ENCODE measurements at places on chromosomes 7 and 10.

DNA sequence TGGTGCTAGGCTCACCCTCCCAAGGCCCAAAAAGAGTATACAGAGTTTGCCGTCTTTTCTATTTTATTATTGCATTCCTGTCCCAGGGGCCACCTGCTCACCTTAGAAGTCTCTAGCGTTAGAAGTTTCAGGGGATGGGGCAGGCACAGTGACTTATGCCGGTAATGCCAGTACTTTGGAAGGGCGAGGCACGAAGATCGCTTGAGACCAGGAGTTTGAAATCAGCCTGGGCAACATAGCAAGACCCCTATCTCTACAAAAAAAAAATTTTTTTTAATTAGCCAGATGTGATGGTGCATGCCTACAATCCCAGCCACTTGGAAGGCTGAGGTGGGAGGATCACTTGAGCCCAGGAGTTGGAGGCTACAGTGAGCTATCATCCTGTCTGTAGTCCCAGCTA, 30.3 kb upstream of the HSPB1 start:
- DNase-seq = no peak

GRCh38 chr7:157718303-157719007, 381.7 kb downstream of the DNAJB6 start:
- no peak for DNase-seq

DNA sequence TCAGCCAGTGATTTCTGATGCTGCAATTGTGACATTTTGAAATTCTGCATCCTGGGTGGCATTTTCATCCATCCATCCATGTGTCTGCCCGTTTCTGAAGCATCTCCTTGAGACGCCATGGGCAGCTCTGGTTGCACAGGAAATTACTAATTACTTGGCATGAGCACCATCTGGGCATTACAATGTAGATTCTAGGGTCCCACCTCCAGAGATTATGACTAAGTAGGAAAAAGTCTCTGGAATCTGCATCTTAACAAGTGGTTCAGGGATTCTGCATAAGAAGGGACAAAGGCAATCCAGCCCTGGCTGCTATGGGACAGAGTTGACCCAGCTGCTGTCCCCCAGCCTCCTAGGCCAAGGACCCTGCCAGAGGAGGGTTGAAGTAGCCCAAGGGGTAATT, 65.3 kb downstream of the CUZD1 start:
- no peak for DNase-seq

DNA sequence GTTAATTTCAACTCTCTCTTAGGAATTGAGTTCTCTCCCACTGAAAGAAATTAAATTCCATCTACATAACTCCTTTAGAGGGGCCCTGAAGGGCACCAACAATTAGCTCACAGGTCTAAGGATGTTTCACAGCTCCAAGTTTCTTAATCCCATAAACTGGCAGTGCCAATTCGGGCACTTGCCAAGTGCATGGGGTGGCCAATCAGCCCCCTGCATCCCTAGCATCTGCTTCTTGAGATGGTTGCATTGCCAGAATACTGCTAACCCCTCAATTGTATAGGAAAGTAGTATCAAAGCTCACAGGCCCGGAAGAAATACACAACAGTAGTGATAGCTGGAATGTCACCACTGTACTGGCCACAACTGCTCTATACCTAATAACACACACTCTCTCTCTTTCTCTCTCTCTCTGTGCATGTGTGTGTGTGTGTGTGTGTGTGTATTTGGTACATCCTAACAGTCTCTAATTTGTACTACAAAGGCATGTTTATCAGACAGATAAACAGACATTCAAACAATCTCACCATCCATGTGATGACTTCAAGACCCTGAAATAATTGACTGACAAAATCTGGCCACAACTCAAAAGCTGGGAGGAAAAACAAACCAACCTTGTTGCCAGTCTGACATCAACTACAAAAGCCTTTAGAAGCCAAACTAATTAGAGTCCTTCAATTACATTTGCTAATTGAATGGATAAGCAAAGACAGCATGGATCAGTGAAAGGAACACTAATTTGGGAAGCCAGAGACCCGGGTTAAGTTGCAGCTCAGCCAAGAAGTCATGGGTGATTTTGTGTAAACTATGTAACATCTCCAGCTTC, 27.8 kb downstream of the HIBADH start:
- no peak for DNase-seq

GRCh38 chr10:102757323-102757722, 13.6 kb downstream of the WBP1L start:
- no peak for DNase-seq

DNA sequence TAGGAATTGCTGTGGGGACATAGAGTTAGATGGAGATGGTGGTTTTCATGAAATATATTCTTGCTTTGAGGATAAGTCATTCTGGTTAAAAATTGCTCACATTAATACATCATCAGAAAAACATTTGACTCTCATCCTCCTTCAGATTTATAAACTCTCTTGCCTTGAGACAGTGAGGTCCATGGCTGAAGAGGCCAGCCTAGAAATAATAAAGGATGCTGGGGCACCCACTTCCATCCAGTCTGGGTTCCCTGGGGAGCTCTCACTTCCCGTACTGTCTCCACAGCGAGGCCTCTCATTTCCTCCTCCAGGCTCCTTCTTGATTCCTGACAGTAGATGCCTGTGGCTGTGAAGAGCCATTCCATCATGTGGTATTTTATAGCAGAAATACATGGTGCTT, 73.3 kb upstream of the PRKG1 start:
- no peak for DNase-seq

- DNase-seq = no peak
Observed at GRCh38 chr10:117163954-117164548, 26.0 kb upstream of the VAX1 start.

- DNase-seq = no peak
Observed at GRCh38 chr10:5732141-5732540, 47.5 kb downstream of the TASOR2 start.

DNA sequence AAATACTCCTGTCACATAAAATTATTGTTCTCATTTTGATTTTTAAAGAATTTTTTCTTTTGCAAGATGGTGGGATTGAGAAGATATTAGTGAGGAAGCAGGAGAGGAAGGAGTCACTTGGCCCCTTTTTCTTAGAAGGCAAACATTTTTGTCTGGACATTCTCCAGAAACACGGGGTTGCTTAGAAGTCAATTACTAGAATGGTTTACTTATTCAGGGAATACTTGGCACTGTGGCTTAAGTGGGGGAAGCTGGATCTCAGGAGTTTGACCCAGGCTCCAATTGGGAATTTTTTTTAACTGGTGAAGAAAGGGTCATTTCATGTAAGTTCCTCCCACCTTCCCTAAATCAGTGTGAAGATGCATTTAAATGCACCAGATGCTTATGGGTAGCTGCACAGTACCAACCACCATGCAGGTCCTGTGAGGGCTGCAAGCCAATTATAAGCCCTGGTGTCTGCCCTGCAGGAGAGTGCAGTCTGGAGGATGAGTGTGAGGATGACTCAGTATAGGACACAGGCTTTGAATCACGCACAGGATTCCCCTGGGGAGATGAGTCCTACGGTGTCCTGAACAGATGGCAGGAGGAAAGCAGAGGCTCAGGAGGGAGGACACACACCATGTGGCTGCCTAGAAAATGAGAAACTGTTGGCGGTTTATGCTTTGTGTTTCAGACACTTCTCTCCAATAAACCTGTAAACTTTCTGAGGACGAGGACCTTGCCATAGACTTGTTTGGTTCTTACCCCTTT, 299.1 kb downstream of the PLXNA4 start:
- DNase-seq = peak; percentile 89

DNA sequence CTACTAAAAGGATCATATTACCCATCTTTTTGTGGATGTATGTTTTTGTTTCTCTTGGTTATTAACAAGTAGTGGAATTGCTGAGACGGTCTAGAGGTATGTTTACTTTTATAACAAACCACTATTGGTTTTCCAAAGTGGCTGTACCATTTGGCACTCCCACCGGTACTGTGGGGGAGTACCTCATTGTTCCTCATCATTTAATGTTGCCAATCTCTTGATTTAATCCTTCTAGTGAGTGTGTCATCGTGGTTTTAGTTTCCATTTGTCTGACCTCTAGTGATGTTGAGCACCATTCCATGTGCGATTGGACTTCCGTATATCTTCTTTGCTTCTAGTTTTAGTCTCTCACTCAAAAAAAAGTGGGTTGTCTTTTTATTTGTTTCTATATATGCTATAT, 50.4 kb downstream of the RBM33 start:
- no peak for DNase-seq

DNA sequence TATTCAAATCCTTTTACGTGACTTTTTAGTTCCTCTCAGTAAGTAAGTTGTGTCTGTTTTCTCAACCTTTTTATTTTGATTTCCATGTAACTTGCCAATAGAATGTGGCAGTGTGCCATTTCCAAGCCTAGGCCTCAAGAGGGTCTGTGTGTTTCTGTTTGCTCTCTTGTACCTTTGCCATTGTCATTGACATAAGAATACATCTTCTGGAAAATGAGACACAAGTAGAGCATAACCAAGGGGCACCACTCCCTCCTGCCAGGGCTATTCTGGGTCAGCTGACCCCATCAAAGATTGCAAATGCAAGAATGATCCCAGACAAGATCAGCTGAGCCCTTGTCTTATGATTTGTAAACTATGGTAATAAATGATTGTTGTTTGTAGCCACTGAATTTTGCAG, 524.0 kb downstream of the IPMK start:
- DNase-seq = no peak

DNA sequence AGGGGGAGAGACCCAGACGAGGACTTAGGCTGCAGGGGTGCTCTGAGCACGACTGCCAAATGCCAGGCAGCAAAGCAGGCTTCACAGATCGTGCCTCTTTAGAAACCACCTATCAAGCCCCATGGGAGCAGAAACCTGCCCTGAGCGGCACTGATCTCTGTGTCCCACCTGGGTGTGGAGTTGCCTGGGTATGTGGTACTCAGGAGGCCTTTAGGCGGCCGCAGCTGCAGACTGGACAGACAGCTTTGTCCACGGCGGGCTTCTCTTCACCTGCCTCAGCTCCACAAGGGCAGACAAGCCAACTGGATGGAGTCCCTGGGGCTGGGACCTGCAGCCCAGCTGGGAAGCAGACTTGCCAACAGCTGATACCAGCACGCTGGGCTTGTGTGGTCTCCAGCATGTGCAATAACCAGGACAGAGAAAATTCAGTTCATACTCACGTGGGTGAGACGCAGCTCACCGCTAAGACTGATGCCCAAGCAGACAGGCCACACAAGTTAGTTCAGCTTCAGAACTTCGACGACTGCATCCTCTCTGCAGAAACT, 163.2 kb downstream of the EBF3 start:
- DNase-seq = no peak

DNA sequence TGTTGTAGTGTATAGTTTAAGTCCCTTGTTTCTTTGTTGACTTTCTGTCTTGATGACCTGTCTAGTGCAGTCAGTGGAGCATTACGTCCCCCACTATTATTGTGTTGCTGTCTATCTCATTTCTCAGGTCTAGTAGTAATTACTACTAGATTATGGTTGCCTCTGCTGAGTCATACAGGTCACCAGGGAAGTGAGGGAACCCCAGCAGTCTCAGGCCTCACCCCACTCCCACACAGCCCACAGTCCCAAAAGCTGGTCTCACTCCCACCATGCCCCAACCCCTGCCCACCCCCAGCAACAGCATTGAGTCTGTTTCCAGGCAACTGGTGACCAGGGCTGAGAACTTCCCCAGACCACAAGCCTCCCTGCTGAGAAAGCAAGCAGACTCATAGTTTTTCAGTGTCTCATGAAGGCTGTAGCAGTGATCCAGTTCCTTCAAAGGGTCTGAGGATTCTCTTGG, 88.0 kb downstream of the PLXDC2 start:
- no peak for DNase-seq

GRCh38 chr10:82402906-82403401, 528.0 kb downstream of the NRG3 start:
- no peak for DNase-seq

DNA sequence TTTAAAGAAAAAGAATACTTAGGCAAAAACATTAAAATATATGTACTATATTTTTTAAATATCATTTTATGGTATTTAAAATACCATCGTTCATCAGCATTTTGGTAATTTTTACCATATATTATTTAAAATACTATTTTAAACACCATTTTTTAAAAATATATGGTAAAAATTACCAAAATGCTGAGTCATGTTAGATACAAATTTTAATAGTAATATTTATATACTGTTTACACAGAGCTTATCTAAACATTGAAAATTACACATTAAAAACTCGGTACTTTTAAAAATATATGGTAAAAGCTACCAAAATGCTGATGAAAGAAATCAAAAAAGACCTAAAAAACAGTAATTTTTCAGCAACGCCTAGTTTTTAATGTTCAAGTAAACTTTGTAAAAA, 105.6 kb downstream of the TPK1 start:
- no peak for DNase-seq

GRCh38 chr7:121486590-121486989, 90.5 kb upstream of the FAM3C start:
- no peak for DNase-seq

GRCh38 chr10:106226142-106226541, 938.4 kb downstream of the SORCS1 start:
- no peak for DNase-seq

GRCh38 chr10:12073526-12073925, 4.8 kb downstream of the DHTKD1 start:
- no peak for DNase-seq

DNA sequence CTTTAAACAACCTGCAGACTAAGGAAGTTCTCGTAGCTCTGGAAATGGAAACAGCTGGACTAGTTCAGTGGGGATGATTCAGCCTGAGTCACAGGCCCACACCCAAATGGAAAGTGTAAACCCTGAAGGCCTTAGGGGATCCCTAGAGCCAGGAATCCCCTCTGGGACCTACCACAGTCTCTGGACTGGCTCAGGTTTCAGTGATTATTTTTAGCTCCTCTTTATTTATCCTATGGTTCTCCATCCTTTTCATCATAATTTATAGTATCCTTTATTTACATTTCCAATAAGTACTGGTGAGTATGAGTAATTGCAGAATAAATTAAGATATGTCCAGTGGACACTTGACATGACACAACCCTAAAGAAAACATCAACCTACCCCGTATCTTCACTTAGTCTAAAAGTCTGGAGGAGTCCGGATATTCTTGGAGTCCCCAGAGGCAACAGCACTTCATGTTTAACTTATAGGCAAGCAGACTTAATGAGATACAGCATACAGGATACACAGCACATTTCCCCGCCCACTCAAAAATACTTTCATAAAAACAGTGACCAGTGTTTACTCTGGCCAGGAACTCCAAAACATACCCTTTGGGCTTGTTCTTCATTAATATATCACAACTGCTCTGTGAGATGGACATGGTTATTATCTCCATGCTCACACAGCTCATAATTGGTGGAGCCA, 28.4 kb upstream of the SEMA3E start:
- DNase-seq = peak; percentile 18

DNA sequence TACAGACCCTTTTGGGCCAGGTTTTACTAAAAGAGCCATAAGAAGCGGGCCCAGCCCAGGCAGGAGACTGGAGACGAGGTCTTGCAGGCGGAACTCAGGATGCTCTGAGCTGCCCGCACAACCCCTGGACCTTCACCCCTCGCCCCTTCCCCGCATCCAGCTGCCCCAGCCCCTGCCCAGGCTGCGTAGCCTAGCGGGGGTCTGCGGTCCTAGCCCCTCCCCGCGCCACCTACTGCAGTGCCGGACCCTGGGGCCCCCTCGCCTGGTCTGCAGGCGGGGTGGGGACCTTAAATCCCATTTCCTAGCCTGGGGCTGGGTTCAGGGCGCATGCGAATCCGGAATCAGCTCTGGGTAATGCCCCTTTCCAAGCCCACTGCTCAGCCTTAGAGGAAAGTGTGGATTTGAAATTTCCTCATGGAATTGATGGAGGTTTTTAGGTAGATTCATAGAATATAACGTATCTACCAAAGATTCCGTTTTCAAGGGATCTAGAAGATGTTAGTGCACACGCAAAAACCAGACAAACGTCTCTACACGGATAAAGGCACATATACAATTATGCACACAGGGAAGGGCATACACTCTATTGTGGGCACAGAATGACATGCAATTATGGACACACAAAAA, 546 bp upstream of the HOXA3 start:
- DNase-seq = no peak

GRCh38 chr10:110430340-110431273, 67.1 kb upstream of the DUSP5 start:
- DNase-seq = no peak
